ENCODE measurements at places on chromosomes 13 and 19. TPM values are rescaled to one million over a fixed set of nuclear protein-coding genes. Genes with fewer than 3 reads are reported as not detected.

The LRRC8E gene
- total RNA-seq: not detected

The CASP14 gene
- not detected for total RNA-seq

The SIAH3 gene
- 0.31 TPM for total RNA-seq

The MICOS13 gene
- 8.5 TPM for total RNA-seq

The IGFL2 gene
- not detected for total RNA-seq

The ATP8A2 gene
- total RNA-seq: 0.21 TPM

The DHDH gene
- total RNA-seq: 0.21 TPM

The CYP2A7 gene
- not detected for total RNA-seq

The FGF22 gene
- 0.10 TPM for total RNA-seq

The ZNF93 gene
- 15.0 TPM for total RNA-seq

The TRPM4 gene
- total RNA-seq: 1.5 TPM

The PALM gene
- total RNA-seq: not detected

The RETN gene
- total RNA-seq: 47.2 TPM

The ZNF429 gene
- 8.4 TPM for total RNA-seq

All from mononuclear cell (primary cell).